Activated CD8-positive, alpha-beta memory T cell treated with anti-CD3 and anti-CD28 coated beads for 24 hours (primary cell): ENCODE measurements at places on chromosomes 5 and 9.

DNA sequence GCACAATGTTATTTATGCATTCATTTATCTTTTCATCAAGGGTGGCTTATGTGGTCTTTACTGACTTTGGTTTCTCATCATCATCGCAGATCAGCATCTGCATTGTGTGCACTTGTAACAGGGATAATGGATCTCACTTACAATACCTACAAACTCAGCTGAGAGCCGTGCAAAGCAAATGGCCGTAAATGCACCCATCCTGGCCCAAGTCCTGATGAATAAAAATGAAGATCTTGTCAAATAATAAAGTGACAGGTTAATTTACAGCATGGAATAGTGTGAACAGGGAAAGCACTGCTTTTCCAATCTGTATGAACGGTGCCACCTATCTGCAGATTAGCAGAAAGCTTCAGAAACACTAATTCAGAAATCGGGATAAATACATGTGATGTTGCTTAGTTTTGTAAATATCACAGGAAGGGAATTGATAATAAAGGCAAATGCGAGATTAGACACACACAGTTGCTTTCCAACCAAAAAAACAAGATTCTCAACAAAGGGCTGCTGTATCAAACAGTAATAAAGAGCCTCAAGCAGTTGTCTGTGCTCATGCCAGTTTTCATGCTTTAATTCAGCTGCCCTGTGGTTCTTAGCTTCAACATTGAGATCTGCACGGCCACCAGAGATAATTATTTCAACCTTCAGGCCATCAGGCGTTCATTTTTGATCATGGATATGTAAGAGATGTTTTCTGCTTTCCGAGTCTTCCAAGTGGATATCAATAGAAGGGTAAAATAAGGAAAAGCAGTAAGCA, 153.4 kb upstream of the POU5F2 start:
- DNase-seq, result no peak

DNA sequence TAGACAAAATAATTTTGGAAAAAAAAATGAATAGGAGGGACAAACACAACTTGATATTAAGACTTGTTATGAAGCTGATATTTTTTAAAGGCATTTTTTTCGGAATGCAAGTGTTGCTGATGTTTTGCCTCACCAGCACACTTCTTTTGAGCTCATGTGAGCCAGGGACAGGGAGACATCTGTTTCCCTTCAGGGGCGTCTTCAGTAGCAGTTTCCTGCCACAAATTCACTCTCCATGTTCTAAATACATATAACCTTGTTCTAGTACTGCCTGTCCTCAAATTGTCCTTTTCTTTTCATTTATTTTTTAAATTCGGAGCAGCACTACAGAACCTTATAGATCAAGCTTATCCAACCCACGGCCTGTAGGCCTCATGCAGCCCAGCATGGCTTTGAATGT, 316.0 kb upstream of the PAPPA start:
- DNase-seq, result no peak

- no peak for DNase-seq
Measured at GRCh38 chr5:156254196-156254595, 72.8 kb upstream of the SGCD start.

DNA sequence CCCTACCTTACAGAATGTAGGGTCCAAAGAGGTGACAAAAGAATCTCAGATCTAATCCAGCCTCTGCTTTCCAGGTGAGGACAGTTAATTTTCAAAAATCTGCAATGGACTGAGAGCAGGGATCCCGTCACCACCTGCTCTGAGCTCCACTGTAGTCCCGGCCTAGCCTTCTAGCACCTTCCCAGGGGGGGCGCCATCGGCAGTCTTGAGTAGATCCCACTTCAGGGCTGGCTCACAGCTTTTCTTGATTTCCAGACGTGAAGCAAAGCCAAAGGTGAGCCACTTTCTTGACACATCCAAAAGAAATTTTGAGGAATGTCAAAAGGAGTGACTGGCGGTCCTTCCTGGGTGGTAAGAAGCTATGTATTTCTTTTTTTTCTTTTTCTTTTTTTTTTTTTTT, 114.1 kb downstream of the SYK start:
- DNase-seq, result peak; percentile 68

DNA sequence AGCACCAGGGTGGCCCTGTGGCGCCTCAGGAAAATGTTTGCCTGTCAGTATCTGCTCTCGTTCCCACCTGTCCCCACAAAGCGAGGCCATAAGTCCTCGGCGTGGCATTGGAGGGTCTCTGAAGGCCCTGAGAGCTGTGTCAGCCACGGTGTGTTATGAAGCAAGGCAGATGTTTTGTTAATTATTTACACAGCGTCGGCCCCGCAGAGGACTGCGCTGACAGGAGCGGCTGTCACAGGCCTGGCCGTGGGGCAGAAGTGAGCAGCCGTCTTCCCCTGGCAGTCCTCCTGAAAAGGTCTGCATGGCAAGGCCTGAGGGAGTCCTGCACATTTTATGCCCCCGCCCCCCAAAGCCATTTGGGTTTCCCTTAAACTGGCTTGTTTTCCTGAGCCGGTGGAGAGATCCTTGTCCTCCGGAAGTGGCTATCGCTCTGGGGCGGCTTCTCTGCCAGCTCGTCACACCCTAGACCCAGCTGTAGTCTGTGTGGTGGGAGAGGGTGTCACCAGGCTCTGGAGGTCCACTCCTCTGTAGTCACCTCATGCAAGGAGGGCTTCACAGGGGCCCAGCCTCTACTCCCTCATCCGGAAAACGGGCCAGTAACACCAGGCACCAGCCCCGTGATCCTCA, 6.2 kb downstream of the NEK6 start:
- DNase-seq, result no peak
